ENCODE measurements at places on chromosomes 7 and 10. TPM values are rescaled to one million over a fixed set of nuclear protein-coding genes. Genes with fewer than 3 reads are reported as not detected.

The PNLIP gene
- total RNA-seq, result not detected

The AKR1C2 gene
- 0.10 TPM for total RNA-seq

The NOS3 gene
- 7.1 TPM for total RNA-seq

The SORCS1 gene
- total RNA-seq, result not detected

The FGL2 gene
- total RNA-seq, result not detected

The PITRM1 gene
- total RNA-seq, result 65.6 TPM

The CYP2E1 gene
- not detected for total RNA-seq

The MRPS33 gene
- total RNA-seq, result 116 TPM

The NPC1L1 gene
- total RNA-seq, result not detected

The HOXA3 gene
- not detected for total RNA-seq

The ICA1 gene
- total RNA-seq, result 0.94 TPM

The AS3MT gene
- 1.2 TPM for total RNA-seq

The HOXA7 gene
- total RNA-seq, result not detected

The GDF2 gene
- total RNA-seq, result not detected

The WNT8B gene
- 0.96 TPM for total RNA-seq

The MAGI2 gene
- 0.19 TPM for total RNA-seq

The FXYD4 gene
- not detected for total RNA-seq

The HKDC1 gene
- total RNA-seq, result 1.5 TPM

The NEBL gene
- 0.10 TPM for total RNA-seq

The NFE2L3 gene
- 12.9 TPM for total RNA-seq

The IL6 gene
- 4.0 TPM for total RNA-seq

The NACAD gene
- 0.05 TPM for total RNA-seq

The HNRNPA2B1 gene
- 925 TPM for total RNA-seq

The ADGRA1 gene
- not detected for total RNA-seq

The EIF3A gene
- 120 TPM for total RNA-seq

The ZNF107 gene
- total RNA-seq, result 7.7 TPM

The ZNF365 gene
- total RNA-seq, result not detected

The CTAGE6 gene
- 0.98 TPM for total RNA-seq

The ARHGEF35 gene
- 7.6 TPM for total RNA-seq

The AVL9 gene
- total RNA-seq, result 38.0 TPM

The CLIP2 gene
- total RNA-seq, result 1.2 TPM

The VSTM4 gene
- not detected for total RNA-seq

The ABCC2 gene
- 0.64 TPM for total RNA-seq

The OPALIN gene
- total RNA-seq, result not detected

The OR6V1 gene
- total RNA-seq, result not detected

The CYP2C9 gene
- not detected for total RNA-seq

The ZNF804B gene
- not detected for total RNA-seq

The DEPP1 gene
- total RNA-seq, result 3.2 TPM

The DENND2A gene
- not detected for total RNA-seq

The TMEM196 gene
- total RNA-seq, result not detected

The TRIM74 gene
- 0.86 TPM for total RNA-seq

The MEST gene
- 1.4 TPM for total RNA-seq

The KLF14 gene
- not detected for total RNA-seq

The MUC12 gene
- not detected for total RNA-seq
